Vagina (tissue), 2 donors: ENCODE measurements at places on chromosomes 3 and 15. TPM values are rescaled to one million over a fixed set of nuclear protein-coding genes. Genes with fewer than 3 reads are reported as not detected.
A peak's percentile ranks its signal among the peaks of the same experiment; 100 is the strongest.

The PIERCE2 gene
- total RNA-seq, result not detected

The KNL1 gene
- total RNA-seq, result 3.4 TPM

The GPR156 gene
- not detected for total RNA-seq

The BFSP2 gene
- not detected for total RNA-seq

The MITF gene
- total RNA-seq, result 57.7 TPM

The ATP11B gene
- total RNA-seq, result 100 TPM

- H3K4me3 ChIP-seq, result no peak overlapping the region
- DNase-seq, result no peak
- no peaks in the 10 kb centered on the region for H3K27me3 ChIP-seq
- H3K4me1 ChIP-seq, result peaks cover 82% of the 10 kb centered on the region
- H3K27ac ChIP-seq, result peak overlapping the region; percentile 95
Measured at GRCh38 chr3:15319575-15319974, 12.8 kb downstream of the SH3BP5 start.

DNA sequence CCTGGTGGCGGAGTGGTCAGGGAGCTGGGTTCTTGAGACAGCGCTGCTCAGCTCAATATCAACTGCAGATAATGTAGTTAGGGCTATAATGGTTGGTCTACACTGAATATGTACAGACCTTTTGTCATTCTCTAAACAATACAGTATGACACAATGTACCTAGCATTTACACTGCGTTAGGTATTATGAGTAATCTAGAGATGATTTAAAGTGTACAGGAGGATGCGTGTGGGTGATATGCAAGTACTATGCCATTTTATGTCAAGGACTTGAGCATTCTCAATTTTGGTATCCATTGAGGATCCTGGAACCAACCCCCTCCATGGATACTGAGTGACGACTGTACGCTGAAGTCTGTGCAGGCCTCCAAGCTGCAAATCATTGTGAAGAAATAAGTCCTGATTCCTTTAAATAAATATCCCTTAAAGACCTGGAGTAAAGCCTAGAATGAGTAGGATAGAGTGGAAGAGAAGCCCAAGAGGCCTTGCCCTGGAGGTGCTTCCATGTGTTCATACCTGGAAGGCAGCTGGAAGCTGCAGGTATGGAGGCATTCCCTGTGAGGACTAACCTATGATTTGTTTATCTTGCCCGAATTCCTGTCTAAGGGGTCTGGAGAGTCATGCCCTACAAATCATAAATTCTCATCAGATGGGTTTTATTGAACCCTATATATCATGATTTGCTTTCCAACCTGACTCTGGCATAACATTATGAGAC is 15.7 kb upstream of the RTP1 start:
- no peaks in the 10 kb centered on the region for H3K36me3 ChIP-seq
- no peak overlapping the region for H3K27ac ChIP-seq
- DNase-seq, result no peak
- peaks cover 17% of the 10 kb centered on the region for H3K4me1 ChIP-seq
- H3K4me3 ChIP-seq, result no peak overlapping the region
- H3K27me3 ChIP-seq, result no peaks in the 10 kb centered on the region

GRCh38 chr3:43855674-43856299 is 165.0 kb downstream of the ABHD5 start:
- H3K4me1 ChIP-seq, result no peaks in the 10 kb centered on the region
- no peaks in the 10 kb centered on the region for H3K27me3 ChIP-seq
- H3K27ac ChIP-seq, result no peak overlapping the region
- peak; percentile 77 for DNase-seq

- H3K4me1 ChIP-seq, result peaks cover 26% of the 10 kb centered on the region
- H3K36me3 ChIP-seq, result no peaks in the 10 kb centered on the region
- DNase-seq, result no peak
- no peaks in the 10 kb centered on the region for H3K27me3 ChIP-seq
Measured at GRCh38 chr15:67840749-67841512, 1.1 kb upstream of the RNU6-1 start.

DNA sequence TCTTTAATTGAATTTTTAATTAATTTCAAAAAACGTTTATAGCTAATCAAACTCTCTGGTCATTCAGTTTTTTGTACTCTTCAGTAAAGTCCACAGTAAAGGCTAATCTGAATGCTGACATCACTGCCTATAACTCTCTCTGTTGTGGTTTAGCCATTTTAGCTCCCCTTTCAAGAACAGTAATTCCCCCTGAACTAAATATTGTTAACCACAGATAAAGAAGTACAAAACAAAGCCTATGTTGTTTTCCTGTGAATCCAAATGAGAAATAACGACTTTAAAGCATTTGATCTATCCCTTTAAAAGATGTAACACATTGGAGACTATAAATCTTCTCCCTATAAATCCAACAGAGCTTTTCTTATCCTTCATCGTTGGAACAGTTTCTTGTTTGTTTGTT is 94.2 kb downstream of the ZBTB20 start:
- no peak overlapping the region for H3K4me3 ChIP-seq
- H3K27ac ChIP-seq, result no peak overlapping the region
- H3K36me3 ChIP-seq, result no peaks in the 10 kb centered on the region

DNA sequence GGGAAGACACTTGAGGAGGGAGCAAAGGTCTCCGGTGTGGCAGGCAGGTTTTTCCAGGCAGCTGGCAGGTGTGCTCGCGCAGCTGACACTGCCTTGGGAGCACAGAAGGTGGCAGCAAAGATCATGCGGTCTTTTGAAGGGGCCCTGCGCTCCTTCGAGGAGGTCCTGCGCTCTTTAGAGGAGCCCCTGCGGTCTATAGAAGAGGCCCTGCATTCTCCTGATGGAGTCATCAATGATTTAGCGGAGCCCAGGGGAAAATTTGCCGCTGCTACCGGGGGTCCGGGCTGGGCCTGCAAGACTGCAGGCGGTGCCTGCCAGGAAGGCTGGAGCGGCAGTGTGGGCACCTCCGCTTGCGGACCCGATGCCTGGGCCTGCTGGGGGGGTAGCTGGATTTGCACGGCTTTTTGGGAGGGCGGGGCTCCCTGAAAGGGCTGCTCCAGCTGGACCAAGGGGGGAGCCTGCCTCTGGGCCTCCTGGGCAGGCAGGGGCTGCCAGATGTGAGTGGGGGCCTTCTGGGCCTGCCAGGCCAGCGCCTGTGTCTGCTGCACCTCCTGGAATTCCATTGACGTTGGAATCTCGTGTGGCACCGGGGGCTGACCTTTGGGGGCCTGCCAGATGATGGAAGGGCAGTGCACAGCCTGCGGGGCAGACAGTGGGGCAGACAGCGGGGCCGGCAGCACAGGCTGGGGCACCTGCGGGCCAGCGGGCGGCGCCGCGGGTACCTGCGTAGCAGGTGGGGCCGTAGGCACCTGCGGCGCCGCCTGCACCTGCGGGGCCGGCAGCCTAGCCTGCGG is 2.1 kb downstream of the MAGEL2 start:
- no peaks in the 10 kb centered on the region for H3K27me3 ChIP-seq
- no peaks in the 10 kb centered on the region for H3K4me1 ChIP-seq
- H3K36me3 ChIP-seq, result no peaks in the 10 kb centered on the region
- H3K4me3 ChIP-seq, result no peak overlapping the region
- no peak overlapping the region for H3K27ac ChIP-seq

- no peaks in the 10 kb centered on the region for H3K4me1 ChIP-seq
- H3K4me3 ChIP-seq, result no peak overlapping the region
- no peaks in the 10 kb centered on the region for H3K27me3 ChIP-seq
- no peak overlapping the region for H3K27ac ChIP-seq
- DNase-seq, result no peak
Measured at GRCh38 chr3:147201086-147201485, 205.3 kb downstream of the ZIC4 start.

DNA sequence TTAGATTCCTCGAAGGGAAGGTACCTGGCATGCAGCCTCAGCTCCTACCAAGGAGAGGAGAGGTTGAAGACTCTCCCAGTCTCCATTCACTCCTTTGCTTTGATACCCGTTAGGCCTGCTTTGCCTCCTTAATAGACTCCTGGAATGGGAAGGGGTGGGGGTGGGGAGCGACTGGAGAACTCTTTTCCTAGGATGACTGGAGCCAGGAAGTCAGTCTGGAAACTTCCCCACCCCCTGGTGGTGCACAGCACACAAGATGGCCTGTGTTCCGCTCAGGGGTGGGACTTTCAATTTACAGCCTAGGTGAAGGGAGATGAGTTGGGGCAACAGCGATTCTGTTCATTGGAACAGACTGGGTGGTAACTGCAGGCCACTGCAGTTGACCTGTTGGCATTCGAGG is 21.4 kb upstream of the CELF6 start:
- no peaks in the 10 kb centered on the region for H3K36me3 ChIP-seq
- H3K27me3 ChIP-seq, result no peaks in the 10 kb centered on the region
- peak; percentile 80 for DNase-seq

DNA sequence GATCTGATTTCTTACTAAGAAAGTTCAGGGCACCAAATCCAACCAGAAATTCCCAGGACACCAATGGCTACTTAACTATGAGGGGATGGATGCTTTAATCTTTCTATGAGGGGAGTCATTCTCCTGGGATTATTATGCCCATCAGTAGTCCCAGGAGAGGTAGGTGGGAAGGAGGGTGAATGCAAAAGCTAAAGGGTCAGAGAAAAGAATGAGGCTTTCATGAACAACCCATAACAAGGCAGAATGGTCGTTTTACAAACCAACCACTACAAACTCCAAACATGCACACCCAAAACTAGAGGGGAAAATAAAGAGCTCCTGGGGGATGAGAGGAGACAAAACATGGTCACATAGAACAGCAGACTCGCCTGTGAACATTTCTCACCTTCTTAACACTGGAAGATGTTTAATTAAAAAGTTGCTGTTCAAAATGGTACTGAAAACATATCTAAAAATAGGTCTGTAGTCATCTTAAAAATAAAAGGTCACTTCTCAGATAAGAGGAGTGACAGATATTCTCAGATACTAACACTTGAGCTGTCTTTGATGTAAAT is 3.7 kb downstream of the STARD9 start:
- no peaks in the 10 kb centered on the region for H3K36me3 ChIP-seq
- H3K27ac ChIP-seq, result no peak overlapping the region
- H3K4me3 ChIP-seq, result no peak overlapping the region
- no peak for DNase-seq

- no peak for DNase-seq
- no peak overlapping the region for H3K4me3 ChIP-seq
- no peaks in the 10 kb centered on the region for H3K4me1 ChIP-seq
- no peaks in the 10 kb centered on the region for H3K36me3 ChIP-seq
Measured at GRCh38 chr3:118485693-118486092, 549.0 kb downstream of the IGSF11 start.

- H3K27ac ChIP-seq, result no peak overlapping the region
- H3K4me1 ChIP-seq, result peaks cover 9% of the 10 kb centered on the region
- no peak for DNase-seq
- no peaks in the 10 kb centered on the region for H3K27me3 ChIP-seq
Measured at GRCh38 chr3:155748611-155749365, 3.9 kb upstream of the PLCH1 start.

GRCh38 chr3:149751551-149751950 is 738 bp downstream of the COMMD2 start:
- peak overlapping the region; percentile 82 for H3K27ac ChIP-seq
- peaks cover 25% of the 10 kb centered on the region for H3K4me1 ChIP-seq
- H3K36me3 ChIP-seq, result peaks cover 32% of the 10 kb centered on the region

GRCh38 chr15:66750609-66751008 is 48.6 kb downstream of the SMAD6 start:
- no peak overlapping the region for H3K4me3 ChIP-seq
- no peak overlapping the region for H3K27ac ChIP-seq
- peaks cover 38% of the 10 kb centered on the region for H3K4me1 ChIP-seq
- no peaks in the 10 kb centered on the region for H3K36me3 ChIP-seq
- DNase-seq, result no peak
